ENCODE measurements at places on chromosomes 6 and 20. TPM values are rescaled to one million over a fixed set of nuclear protein-coding genes. Genes with fewer than 3 reads are reported as not detected.

OR2H2 gene
- total RNA-seq = not detected

DNA sequence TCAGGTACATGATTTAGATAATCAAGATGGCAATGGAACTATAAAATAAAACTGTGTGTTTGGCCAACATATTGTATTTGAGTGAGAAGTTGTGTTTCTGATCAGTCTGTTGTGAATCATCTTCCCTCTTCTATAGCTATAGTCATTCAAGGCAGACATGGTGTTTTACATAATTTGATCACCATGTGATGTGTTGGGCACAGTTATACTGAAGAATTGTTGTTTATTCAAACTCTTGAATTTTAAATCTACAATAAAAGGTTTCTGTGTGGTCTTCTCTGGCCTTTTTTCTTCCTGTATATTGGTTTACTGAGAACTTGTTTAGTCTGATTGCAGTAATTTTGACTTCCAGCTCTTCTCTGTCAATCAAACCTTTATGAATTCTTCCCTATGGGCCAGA, 4.4 kb downstream of the RNF182 start:
- H3K27me3 ChIP-seq = peaks cover 57% of the 10 kb centered on the region
- H3K36me3 ChIP-seq = no peaks in the 10 kb centered on the region
- peaks cover 11% of the 10 kb centered on the region for H3K4me1 ChIP-seq
- H3K4me3 ChIP-seq = no peak overlapping the region

IYD gene
- total RNA-seq = not detected

ULBP1 gene
- total RNA-seq = 1.8 TPM

NDUFAF4 gene
- total RNA-seq = 56.3 TPM

TSBP1 gene
- total RNA-seq = not detected

GRCh38 chr6:64985726-64986125, 721.3 kb downstream of the EYS start:
- no peaks in the 10 kb centered on the region for H3K4me1 ChIP-seq
- H3K27ac ChIP-seq = no peak overlapping the region
- no peak overlapping the region for H3K4me3 ChIP-seq

CST5 gene
- not detected for total RNA-seq

TMEM217 gene
- 2.2 TPM for total RNA-seq

RIOK1 gene
- 38.7 TPM for total RNA-seq

DNA sequence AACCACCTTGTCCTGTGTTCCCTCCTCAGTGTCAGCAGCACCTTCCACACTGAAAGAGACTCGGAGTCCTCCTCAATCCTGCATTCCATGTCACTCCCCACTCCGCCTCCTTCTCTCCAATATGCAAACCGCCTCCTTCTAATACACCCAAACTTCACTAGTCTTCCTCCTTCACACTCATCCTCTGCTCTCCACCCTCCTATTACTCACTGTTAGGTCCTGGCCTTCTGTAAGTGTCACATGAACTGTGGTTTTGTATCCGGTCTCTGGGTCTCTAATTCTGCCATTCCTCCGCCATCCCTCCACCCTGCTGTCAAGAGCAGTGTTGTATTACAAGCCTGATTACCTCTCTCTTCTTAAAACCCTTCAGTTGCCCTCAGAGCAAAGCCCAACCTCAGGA, 200.5 kb upstream of the CDYL start:
- no peaks in the 10 kb centered on the region for H3K4me1 ChIP-seq
- H3K4me3 ChIP-seq = no peak overlapping the region
- H3K36me3 ChIP-seq = peaks cover 1% of the 10 kb centered on the region
- peaks cover 15% of the 10 kb centered on the region for H3K27me3 ChIP-seq
- DNase-seq = no peak

FRS3 gene
- 5.5 TPM for total RNA-seq

DNA sequence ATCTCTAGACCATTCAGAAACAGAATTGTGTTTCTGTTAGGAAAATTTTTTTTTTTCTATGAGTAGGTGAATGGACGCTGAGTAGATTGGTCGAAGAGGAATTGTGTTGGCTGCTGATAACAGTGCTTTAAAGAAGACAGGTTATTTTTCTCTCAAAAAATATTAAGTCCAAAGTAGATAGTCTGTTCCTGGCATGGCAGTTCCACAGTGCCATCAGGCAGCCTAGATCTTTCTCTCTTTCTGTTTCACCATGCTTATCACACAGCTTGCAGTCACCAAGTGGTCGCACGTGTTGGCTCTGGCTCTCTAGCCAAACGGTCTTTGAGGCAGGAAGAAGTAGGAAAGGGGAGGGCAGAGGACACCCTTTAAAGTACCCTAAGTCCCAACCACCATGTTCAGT, 22.4 kb upstream of the SERINC3 start:
- H3K4me3 ChIP-seq = no peak overlapping the region
- H3K36me3 ChIP-seq = no peaks in the 10 kb centered on the region
- DNase-seq = no peak
- no peaks in the 10 kb centered on the region for H3K4me1 ChIP-seq
- no peaks in the 10 kb centered on the region for H3K27me3 ChIP-seq

GRCh38 chr6:107832151-107833056, 8.3 kb upstream of the SCML4 start:
- peaks cover 38% of the 10 kb centered on the region for H3K4me1 ChIP-seq
- no peak for DNase-seq
- H3K4me3 ChIP-seq = no peak overlapping the region
- H3K36me3 ChIP-seq = no peaks in the 10 kb centered on the region
- no peak overlapping the region for H3K27ac ChIP-seq
- H3K27me3 ChIP-seq = no peaks in the 10 kb centered on the region

DNA sequence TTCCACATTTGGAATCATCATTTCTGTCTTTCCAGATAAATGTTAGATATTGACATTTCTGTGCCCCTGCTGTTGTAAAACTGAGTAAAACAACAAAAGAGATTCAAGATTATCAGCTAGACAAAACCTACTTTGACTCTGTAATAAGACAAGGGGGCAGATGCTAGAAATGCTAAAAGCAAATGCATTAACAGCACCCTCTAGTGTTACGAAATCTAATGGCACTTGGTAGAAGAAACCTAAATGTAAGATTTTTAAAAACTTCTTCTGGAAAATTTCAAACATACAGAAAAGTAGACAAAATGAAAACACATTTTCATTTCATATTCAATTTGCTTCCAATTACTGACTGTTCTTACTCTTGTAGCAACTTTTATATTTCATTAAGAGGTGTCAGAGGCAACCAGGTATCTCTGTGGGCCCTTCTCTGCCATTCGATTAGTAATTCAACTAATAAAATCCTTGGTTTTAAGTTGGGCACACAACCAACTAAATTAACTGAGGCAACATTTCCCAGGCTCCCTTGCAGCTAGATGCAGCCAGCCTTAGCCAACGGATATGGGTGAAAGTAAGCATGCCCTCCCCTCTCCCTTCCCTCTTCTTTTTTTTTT, 45.0 kb downstream of the SLC23A2 start:
- H3K27ac ChIP-seq = no peak overlapping the region
- H3K36me3 ChIP-seq = peaks cover 4% of the 10 kb centered on the region
- H3K27me3 ChIP-seq = no peaks in the 10 kb centered on the region
- DNase-seq = no peak
- peaks cover 16% of the 10 kb centered on the region for H3K4me1 ChIP-seq

GRCh38 chr6:157608221-157609075, 214.6 kb upstream of the SNX9 start:
- no peaks in the 10 kb centered on the region for H3K4me1 ChIP-seq
- H3K36me3 ChIP-seq = no peaks in the 10 kb centered on the region
- no peak for DNase-seq
- no peak overlapping the region for H3K4me3 ChIP-seq
- no peaks in the 10 kb centered on the region for H3K27me3 ChIP-seq

- peak overlapping the region; percentile 38 for H3K27ac ChIP-seq
- H3K4me3 ChIP-seq = no peak overlapping the region
- peaks cover 25% of the 10 kb centered on the region for H3K36me3 ChIP-seq
Observed at GRCh38 chr20:32823737-32824588, 4.2 kb downstream of the MAPRE1 start.

DNA sequence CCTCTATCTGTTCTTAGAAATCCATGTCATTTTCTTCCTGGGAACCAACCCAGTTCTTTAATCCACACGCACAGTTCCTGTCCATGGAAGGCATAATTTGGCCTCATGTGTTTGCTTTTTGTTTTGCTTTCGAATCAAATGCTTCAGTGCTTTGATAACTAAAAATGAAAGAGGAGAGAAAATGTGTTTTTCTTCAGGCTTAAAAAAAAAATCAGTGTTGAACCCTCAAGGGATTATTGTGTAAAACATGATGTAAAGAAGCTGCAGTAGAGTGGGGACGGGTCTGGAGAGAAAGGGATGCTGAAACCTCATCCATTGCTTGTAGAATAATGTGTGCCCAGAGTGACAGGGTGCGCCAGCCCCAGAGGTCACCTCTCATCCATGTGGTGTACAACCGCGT, 197.5 kb upstream of the JARID2 start:
- no peak overlapping the region for H3K4me3 ChIP-seq
- H3K36me3 ChIP-seq = no peaks in the 10 kb centered on the region
- no peak for DNase-seq
- H3K27me3 ChIP-seq = no peaks in the 10 kb centered on the region
- H3K27ac ChIP-seq = peak overlapping the region; percentile 13
- H3K4me1 ChIP-seq = peaks cover 5% of the 10 kb centered on the region

NEU1 gene
- total RNA-seq = 13.0 TPM

- H3K4me3 ChIP-seq = no peak overlapping the region
- DNase-seq = peak; percentile 22
- H3K27me3 ChIP-seq = no peaks in the 10 kb centered on the region
- peaks cover 49% of the 10 kb centered on the region for H3K4me1 ChIP-seq
- no peaks in the 10 kb centered on the region for H3K36me3 ChIP-seq
- H3K27ac ChIP-seq = no peak overlapping the region
Observed at GRCh38 chr20:45358282-45359068, 4.5 kb upstream of the SYS1 start.

DNA sequence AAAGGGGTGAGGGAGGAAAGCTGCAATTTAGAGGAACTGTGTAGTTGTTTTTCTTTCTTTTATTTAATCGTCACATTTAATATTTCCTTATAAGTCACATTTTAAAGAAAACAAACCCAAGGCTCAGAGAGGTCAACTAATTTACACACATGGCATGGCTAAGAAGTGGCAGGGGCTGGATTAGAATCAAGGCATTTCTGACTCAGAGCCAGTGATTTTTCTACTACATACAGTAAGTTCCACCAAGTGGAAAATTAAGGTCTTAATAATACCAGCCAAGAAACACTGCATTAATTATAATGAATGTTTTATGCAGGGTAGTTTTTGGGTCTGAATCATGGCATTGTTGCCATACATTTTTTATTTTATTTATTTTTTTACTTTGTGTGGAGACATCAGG, 607.7 kb upstream of the CITED2 start:
- H3K27me3 ChIP-seq = no peaks in the 10 kb centered on the region
- no peaks in the 10 kb centered on the region for H3K4me1 ChIP-seq
- no peaks in the 10 kb centered on the region for H3K36me3 ChIP-seq
- H3K27ac ChIP-seq = no peak overlapping the region

DNA sequence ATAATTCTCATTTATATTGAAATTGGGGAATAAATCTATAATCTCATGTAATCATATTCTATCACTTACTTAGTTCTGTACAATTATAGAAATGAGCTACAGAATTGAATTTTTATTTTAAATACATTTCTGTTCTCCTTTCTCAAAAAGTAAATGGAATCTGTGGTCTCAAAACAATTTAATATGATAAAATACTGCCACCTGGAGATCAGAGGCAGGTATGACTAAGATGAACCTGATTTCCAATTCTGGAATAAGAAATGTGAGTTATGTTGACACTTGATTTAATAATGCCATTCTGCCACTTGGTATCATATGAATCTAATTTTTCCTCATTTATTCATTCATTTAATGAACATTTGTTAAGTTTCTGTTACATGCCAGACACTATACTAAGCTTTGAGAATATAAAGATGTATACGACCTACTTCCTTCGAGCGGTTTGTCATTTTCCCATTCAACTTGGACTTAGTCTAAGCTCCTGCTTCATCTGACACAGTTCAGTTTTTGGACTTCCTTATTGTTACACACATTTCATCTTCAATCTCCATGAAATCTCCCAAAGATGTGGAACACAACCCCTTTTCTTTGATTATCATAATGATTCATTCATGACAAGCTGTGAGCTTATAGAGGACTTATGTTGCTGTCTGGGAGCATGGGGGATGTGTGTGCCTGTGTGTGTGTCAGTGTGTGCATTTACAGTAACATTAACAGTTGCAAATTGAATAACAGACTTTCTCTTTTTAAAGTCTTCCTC, 7.5 kb upstream of the CCDC28A start:
- H3K4me1 ChIP-seq = peaks cover 9% of the 10 kb centered on the region
- no peak overlapping the region for H3K27ac ChIP-seq
- H3K36me3 ChIP-seq = no peaks in the 10 kb centered on the region
- DNase-seq = no peak
- no peaks in the 10 kb centered on the region for H3K27me3 ChIP-seq

- H3K36me3 ChIP-seq = peaks cover 9% of the 10 kb centered on the region
- H3K27ac ChIP-seq = no peak overlapping the region
- H3K27me3 ChIP-seq = no peaks in the 10 kb centered on the region
- no peak for DNase-seq
- H3K4me1 ChIP-seq = no peaks in the 10 kb centered on the region
- no peak overlapping the region for H3K4me3 ChIP-seq
Observed at GRCh38 chr6:21128601-21129000, 464.9 kb upstream of the SOX4 start.

DNA sequence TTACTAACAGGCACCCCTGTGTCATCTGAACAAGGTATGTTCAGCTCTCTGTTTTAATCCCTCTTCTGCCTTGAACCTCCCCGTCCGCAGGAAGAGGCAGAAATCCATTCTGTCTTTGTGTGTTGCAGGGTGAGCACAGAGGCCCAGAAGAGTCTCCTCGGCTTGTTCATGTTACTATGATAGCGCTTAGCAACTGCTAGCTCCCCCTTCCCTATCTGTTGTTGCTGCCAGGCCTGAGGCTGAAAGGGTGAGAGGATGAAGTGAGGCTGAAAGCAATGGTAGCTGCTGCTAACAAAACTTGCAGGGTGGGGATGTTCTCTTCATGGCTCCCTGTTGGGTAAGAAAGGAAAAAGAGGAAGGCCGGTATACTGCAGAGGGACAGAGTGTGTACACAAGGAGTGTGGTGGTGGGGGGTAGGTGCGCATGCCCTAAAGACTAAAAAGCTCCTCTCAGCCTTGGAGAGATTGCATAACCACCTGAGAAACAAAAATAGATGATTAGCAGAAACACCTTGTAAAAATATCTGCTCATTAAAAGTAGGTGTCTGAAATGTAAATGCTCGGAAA, 55.2 kb upstream of the CITED2 start:
- no peaks in the 10 kb centered on the region for H3K4me1 ChIP-seq
- no peak overlapping the region for H3K4me3 ChIP-seq
- H3K27ac ChIP-seq = no peak overlapping the region
- H3K36me3 ChIP-seq = no peaks in the 10 kb centered on the region

DNA sequence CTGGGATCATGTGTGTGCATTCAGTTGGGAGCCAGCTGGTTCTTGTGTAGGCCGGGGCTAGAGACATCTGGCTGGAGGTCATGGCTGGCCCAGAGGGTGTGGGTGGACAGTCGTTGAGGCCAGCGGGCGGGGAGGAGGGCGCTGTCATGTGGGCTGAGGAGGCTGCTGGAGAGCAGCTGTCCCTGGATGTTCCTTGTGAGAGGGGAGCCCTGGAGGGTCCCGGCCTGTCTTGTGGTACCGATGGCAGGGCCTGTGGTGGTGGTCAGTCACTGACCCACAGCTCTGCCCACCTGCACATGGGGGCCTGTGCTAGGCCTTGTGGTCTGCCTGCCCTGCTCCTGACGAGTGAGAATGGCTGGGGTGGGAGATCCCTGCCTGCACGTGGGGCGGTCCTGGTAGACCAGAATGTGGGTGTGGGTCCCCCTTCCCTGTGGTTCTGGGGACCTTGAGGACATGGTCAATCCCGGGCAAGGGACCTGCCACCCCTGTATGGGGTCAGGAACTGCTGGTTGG, 1.9 kb upstream of the C20orf204 start:
- no peak overlapping the region for H3K4me3 ChIP-seq
- H3K27ac ChIP-seq = peak overlapping the region; percentile 96
- H3K27me3 ChIP-seq = peaks cover 2% of the 10 kb centered on the region

- no peak for DNase-seq
- no peak overlapping the region for H3K27ac ChIP-seq
- H3K4me1 ChIP-seq = no peaks in the 10 kb centered on the region
- no peak overlapping the region for H3K4me3 ChIP-seq
Observed at GRCh38 chr6:134911547-134911946, 38.4 kb downstream of the ALDH8A1 start.
